Stimulated activated CD4-positive, alpha-beta T cell treated with anti-CD3 and anti-CD28 coated beads, Interleukin-15, amount 100 ng/mL, for 1 hour (primary cell): ENCODE measurements at places on chromosomes 5 and 9.

GRCh38 chr9:25260046-25260445 is 418.2 kb downstream of the TUSC1 start:
- DNase-seq: no peak

DNA sequence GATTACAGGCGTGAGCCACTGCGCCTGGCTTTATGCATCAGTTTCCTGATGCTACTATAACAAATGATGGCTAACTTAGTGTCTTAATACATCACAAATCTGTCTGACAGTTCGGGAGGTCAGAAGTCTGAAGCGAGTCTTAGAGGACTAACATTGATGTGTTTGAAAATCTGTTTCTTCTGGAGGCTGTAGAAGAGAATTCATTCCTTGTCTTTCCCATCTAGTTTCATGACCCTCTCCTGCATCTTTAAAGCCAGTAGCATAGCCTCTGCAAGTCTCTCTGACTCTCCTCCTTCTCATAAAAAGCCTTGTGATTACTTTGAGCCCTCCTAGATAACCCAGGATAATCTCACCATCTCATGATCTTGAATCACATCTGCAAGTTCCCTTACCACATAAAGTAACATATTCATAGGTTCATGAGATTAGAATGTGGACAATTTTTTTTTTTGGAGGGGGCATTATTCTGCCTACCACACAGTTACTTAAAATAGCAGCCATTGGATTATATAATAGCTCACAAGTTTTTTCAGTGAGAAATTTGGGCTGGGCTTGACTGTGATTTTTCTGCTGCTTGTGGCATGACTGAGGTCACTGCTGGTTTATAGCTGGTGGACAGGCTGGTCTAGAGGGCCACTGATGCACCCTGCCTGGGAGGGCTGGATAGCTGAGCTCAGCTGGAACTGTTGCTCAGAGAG is 134.8 kb downstream of the FBXL7 start:
- no peak for DNase-seq

DNA sequence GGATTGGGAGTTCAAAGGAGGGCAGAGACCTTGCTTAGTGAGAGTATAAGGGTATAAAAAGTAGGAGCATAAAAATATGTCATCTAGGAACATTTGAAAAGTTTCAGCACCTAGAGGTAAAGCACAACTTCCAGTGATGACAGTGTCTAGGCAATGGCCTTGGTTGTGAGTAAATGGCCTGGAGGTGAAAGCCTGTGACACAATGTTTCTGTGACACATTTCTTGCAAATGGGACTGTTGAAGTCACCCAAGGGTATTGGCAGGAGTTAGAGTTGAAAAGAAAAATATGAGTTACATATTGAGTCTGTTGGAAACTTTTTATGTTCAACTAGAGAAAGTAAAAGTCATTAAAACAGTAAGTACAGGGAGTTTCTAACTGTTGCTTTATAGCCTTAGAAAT is 14.8 kb downstream of the C5orf47 start:
- DNase-seq: no peak

- DNase-seq: no peak
Measured at GRCh38 chr5:139335811-139336210, 5.8 kb upstream of the PAIP2 start.

DNA sequence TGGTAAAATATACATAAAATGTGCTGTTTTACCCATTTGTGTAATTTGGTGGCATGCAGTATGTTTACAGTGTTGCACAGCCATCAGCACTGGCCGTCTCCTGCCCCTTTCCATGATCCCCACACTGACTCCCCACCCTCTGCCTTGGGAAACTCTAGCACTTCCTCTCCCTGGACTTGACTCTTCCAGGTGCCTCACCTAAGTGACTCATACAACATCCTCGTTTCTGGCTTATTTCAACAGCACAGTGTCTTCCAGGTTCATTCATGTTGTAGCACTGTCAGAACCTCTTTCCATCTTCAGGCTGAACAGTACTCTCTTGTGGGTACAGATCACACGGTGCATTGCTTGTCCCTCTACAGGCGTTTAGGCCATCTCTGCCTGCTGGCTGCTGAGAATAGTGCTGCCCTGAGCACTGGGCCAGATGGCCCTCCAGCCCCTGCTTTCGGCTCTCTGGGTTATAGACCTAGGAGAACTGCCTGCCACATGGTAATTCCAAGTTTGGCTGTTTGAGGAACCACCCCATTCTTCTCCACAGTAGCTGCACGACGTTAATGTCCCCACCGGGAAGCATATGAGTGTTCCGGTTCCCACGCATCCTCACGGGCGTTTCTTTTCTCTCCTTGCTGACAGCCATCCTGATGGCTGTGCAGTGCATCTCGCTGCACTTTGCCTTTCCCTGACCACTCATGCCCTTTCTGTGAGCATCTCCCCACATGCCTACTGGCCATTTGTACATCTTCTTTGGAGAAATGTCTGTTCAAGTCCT is 211.8 kb downstream of the FANCC start:
- DNase-seq: no peak

GRCh38 chr5:176658817-176659511 is 11.7 kb downstream of the TSPAN17 start:
- DNase-seq: no peak

- DNase-seq: no peak
Measured at GRCh38 chr5:45252541-45252940, 443.6 kb downstream of the HCN1 start.

- no peak for DNase-seq
Measured at GRCh38 chr9:131712151-131712716, 27.6 kb downstream of the RAPGEF1 start.

DNA sequence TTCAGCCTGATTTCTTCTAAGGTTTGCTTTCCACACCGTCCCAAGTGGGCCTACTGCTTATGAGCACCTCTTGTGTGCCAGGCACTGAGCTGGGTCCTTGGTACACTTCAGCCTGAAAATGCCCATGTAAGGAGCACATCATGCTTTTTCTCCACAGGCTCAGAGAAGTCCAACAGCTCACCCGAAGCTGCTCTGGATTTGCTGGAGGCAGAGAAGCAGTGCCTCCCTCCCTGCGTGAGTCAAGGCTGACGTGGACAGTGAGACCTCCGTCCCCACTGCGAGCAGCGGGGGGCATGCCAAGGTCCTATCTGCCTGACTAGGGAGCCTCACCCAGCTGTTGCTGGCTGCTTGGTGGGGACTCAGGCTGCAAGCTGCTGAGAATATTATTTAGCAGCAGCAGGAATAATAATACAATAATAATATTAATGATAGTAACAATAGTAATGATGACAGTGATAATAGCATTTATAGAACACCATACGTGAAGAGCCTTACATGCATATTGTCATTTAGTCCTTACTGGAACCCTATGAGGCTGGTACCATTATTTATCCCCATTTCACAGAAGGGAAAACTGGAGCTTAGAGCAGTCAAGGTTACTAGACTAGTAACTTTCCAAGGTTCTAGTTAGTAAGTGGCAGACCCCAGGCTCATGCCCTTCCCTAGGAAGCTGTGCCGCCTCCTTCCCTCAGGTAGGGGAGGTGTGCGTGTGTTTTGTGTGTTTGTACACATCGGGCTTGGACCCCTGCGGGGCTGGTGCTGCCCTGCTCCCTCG is 194.8 kb downstream of the HSPA4 start:
- DNase-seq: no peak

GRCh38 chr5:130295235-130295634 is 391.0 kb downstream of the CHSY3 start:
- DNase-seq: no peak

DNA sequence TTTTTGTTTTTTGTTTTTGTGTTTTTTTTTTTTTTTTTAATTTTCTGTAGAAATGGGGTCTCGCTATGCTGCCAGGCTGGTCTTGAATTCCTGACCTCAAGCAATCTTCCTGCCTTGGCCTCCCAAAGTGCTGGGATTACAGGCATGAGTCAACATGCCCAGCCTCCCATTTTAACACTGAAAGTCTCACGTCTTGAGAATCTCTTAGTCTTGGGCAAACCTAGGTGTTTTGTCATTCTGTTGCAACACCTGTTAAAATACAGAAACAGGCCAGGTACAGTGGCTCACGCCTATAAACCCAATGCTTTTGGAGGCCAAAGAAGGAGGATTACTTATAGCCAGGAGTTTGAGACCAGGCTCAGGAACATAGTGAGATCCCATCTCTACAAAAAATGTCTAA is 599.0 kb downstream of the TLR4 start:
- DNase-seq: no peak

DNA sequence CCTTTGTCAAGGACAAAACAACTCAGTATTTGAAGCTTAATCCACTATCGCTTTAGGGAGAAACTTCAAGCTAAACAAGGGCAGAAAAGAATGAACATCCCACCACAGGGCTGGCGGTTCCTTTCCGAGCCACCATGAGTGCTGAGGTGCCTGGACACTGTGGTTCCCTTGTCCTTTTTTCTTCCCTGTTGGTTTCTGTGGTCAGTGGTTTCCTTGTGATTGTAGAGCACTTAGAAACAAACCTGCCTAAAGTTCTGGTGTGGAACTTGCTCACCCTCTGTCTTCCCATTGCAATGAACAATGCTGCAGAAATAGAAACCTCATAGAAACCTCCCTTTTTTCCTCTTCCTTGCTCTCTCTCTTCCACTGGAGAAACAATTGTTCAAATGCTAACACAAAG is 79.3 kb upstream of the TBC1D2 start:
- DNase-seq: no peak

DNA sequence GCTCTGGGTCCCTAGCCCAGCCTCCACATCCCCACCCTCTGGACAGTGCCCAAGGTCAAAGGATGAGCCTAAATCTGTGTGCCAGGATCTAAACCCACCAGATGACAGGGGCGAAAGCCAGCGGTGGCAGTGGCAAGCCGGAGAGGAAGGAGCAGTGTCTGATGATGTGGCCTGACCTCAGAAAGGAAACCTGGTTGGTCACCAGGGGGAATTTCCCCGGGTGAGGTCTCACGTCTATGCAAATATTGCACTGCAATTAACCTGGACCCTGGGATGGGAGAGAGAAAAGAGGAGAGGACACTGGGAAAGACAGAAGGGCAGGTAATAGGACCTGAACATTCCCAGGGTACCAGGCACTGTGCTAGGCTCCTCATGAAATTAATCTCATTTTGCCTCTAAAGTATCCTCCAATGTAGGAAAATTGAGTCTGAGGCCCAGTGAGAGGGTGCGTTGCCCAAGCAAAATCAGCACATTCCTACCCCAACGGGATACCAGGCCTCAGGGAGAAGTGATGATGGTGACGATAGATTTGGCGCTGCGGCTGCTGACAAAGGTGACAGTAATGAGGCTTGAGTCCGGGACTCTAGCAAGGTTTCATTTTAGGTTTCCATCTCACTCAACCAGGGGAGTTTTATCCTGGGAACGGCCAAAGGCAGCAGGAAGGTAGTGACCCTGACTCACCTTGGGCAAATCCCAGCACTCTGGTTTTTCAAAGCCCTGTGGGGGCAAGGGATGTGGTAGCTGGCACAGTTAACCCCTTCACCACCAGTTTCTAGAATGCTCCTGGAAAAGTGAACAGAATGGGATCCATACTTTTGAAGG is 13.4 kb upstream of the TNIP1 start:
- no peak for DNase-seq
